ENCODE measurements at places on chromosomes 11 and 22.

DNA sequence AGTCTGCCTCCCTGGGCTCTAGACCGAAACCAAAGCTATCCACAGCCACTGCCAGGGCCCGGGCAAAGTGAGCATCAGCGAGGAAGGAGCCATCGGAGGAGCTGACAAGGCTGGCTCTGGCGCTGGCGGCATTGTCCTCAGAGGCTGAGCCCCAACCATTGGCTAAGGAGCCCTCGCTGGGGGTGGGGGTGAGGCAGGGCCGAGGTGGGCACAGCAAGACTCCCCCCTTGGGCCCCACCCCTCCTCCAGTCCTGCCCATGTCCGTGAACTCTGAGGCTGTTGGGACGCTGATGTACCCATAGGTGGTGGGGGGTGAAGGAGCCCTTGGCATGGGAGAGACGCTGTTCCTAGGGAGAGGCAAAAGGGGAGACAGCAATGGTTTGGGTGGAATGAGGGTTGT lies 11.2 kb downstream of the ROBO4 start:
- no peak for DNase-seq

DNA sequence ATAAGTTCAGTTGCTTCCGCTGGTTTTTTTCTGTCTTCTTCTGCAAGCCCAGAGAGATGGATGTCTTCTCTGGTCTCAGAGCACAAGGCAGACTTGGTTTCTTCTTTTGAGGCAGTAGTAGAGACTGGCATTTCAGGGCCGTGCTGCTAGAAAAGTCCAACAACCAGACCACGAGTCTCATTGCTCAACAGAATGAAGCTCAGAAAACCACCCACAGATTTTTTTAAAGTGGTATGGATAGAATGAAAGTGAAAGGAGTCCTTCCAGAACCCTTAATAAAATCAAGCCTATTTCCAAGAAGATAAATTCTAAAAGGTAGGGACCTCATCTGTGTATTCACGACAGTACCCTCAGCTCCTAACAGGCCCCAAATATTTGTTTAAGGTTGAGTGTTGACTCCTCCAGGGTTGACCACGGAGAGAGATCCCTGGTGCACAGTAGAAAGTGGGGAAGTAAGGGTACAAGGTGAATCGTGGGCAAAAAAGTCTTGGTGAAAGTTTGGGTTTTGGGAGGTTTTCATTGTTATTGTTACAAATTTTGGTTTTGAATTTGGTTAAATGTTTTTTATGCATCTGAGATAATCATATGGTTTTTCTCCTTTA lies 43.6 kb upstream of the DDX6 start:
- no peak for DNase-seq

DNA sequence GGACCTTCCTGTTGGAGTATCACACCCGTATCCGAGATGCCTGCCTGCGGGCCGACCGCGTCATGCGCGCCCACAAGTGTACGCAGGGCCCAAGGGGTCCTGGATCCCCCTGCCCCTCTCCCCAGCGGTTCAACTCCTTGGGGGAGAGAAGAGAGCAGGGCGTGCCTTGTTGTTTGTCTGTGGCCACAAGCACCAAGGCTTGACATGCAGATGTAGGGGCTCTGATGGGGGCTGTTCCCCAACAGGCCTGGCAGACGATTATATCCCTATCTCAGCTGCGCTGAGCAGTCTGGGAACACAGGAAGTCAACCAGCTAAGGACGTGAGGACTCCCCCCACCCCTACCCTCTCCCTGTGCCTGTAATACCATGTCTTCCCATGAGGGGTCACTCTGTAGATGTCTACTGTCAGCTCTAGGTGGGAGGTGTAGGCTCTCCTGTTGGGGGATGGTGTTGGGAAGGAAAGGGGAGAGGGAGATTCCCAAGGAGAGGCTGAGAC lies 6.8 kb downstream of the CFL1 start:
- DNase-seq, result no peak

GRCh38 chr11:61131186-61131585 lies 28.9 kb downstream of the CD5 start:
- no peak for DNase-seq

GRCh38 chr22:47594836-47595521 lies 832.5 kb downstream of the TBC1D22A start:
- no peak for DNase-seq

GRCh38 chr11:96607864-96608558 lies 218.2 kb downstream of the JRKL start:
- no peak for DNase-seq

DNA sequence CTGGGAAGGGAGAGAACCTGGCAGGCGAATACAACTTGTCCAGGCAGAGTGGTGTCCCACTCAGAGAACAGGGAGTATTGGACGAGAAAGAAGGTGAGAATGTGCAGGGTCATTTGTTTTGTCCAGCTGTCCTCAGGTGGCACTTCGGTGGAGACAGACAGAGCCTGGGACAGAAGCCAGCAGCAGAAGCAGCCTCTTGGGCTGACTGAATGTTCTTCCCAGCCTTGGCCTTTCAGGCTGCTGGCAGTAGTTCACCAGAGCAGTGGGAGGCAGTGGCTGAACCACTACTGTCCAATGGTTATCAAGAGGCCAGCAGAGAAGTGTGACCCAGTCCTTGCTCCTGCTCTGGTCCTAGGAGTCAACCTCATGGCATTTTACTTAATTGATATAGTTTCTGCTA lies 331.1 kb upstream of the NARS2 start:
- DNase-seq, result no peak

- no peak for DNase-seq
Observed at GRCh38 chr11:126140201-126140925, 71.1 kb downstream of the RPUSD4 start.
